ENCODE measurements at places on chromosomes 16 and 17.
A peak's percentile ranks its signal among the peaks of the same experiment; 100 is the strongest.

- no peak for DNase-seq
Observed at GRCh38 chr16:84514295-84514873, 9.9 kb upstream of the MEAK7 start.

GRCh38 chr17:491086-492021, 138.7 kb upstream of the RPH3AL start:
- DNase-seq = peak; percentile 92

DNA sequence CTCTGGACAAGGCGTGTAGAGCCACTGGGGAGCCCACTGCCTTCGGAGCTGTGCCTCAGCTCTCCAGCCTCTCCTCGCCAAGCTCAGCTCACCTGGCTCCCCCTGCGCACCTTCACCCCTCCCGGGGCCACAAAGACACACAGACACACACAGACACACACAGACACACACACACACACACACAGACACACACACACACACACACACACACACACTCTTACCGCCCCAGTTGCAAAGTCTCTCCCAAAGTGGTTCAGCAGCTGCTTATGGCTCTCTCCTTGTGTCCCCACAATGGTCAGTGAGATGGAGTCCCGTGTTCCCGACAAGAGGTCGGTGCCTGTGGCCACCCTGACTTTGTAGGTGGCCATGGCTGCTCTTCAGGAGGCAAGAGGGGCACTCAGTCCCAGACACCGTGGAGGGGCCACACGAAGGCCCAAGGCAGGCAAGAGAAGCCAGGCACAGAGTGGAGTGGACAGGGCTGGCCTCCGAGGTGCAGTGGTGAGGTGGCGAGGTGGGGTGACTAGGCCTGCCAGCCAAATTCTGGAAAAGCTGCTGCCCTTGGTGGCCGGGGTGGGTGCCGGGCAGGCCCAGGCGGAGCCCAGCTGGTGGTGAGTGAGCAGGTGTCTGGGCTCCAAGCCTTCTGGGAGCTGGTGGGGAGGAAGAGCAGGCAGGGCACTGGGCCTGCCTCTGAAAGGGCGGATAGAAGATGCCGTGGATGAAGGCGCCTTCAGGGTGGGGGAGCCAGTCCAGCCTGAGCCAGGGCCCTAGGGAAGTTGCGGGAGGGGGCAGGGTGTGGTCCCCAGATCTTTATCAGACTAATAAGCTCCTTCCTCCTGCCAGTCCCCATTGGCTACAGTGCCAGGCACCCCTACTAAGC, at the start of gene ALOX12B:
ALOX12B (minus strand) TSS at position 642 of the 877 bp plus-strand sequence; CDS start at position 368, 274 bp downstream.
- DNase-seq = no peak

DNA sequence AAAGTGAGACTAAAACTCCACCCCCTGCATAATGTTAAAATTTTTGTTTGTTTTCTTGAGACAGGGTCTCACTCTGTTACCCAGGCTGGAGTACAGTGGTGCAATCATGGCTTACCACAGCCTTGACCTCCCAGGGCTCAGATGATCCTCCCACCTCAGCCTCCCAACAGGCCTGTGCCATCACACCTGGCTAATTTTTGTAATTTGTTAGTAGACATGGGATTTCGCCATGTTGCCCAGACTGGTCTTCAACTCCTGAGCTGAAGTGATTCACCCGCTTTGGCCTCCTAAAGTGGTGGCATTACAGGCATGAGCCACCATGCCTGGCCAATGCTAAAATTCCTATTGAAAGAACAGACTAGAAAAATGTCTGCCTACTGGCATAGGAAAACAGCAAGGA, 103.8 kb downstream of the TRIM37 start:
- DNase-seq = peak; percentile 15

DNA sequence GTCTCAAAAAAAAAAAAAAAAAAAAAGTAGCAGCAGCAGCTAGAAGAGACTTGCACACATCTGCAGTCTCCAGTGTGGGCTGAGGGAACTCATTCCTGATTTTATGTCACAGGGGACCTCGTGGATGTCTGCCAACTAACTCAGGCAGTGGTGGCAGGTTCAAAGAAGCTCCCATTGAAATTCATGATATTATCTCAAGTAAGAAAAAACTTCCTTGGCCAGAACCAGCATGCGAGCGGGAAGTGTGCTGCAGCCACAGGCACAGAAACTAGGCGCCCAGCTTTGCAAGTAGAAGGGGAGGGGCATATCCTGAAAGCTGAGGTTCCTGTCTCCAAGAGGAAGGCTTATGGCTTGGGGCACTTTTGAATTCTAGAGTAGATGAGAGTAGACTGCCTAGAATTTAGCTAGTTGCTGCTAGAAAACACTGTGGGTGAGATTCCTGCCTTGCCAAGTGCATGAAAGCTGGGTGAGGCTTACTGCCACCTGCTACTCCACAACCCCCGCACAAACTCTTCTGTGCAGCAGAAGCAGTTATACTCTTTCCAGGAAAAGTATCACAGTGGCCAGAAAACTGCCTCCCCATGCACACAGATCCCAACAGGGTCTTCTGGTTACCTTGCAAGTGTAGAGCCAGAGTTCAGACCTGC, 603.8 kb upstream of the CA10 start:
- no peak for DNase-seq

DNA sequence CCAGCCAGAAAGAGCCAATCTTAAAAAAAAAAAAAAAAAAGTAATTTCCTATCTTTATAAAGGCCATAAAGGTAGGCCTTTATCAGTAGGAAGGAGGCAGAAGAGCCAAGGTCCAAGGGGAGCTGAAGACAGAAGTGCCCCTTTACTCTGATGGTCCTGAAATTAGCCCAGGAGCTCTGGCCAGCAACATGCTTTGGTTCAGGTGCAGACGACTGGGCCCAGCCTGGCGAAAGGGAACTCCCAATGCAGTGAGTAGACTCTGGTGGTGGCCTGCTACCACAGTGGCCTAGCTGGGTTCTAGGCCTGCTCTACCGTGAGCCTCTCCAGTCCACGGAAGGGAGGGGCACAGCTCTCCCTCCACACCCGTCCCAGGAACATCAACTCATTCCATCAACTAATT, 23.1 kb upstream of the MEIOB start:
- DNase-seq = no peak

GRCh38 chr16:78640886-78641285, 541.4 kb downstream of the WWOX start:
- DNase-seq = no peak

- DNase-seq = no peak
Observed at GRCh38 chr16:79062821-79063220, 537.7 kb downstream of the MAF start.

GRCh38 chr17:14091367-14091766, 22.1 kb downstream of the COX10 start:
- peak; percentile 74 for DNase-seq

- no peak for DNase-seq
Observed at GRCh38 chr16:31002250-31002700, 8.2 kb downstream of the STX1B start.

All from foreskin fibroblast (primary cell).